ENCODE measurements at places on chromosomes 1 and 21.
A peak's percentile ranks its signal among the peaks of the same experiment; 100 is the strongest.

- no peak for DNase-seq
Observed at GRCh38 chr1:72227667-72228066, 54.7 kb downstream of the NEGR1 start.

DNA sequence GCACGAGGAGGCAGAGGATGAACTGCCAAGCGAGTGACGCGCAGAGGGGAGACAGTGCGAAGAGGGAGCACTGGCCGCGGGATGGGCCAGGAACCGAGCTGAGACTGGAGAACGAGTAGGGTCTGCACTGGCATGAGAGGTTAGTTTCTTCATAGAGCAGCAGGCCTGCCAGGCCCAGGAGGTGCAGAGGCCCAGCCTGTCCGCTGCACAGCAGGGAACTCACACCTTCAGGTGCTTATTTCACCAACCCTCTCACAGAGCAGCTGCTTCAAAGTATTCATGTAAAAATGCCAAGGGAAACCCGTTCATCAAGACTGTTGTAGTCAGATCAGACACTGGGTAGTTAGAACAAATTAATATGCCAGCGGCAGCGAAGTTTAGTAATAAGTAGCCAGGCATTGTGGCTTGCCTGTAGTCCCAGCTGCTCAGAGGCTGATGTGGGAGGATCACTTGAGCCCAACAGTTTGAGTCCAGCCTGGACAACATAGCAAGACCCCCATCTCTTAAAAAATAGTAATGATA lies 144.5 kb downstream of the SLC45A1 start:
- no peak for DNase-seq

DNA sequence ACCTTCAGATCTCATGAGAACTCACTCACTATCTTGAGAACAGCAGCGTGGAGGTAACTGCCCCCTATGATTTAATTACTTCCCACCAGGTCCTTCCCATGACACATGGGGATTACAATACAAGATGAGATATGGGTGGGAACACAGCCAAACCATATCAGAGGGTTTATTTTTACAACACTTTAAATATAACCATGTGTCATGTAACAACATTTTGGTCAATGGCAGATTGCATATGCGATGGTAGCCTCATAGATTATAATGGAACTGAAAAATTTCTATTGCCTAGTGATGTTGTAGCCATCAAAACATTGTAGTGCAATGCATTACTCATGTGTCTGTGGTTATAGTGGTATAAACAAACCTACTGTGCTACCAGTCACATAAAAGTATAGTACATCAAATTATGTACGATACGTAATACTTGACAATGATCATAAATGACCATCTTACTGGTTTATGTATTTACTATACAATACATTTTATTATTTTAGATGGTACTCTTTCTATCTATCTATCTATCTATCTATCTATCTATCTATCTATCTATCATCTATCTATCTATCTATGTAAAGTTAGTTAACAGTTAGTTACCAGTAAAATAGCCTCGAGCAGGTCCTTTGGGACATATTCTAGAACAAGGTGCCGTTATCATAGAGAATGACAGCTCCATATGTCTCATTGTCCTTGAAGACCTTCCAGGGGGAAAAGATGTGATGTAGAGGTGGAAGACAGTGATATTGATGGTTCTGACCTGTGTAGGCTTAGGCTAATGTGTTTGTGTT lies 12.6 kb upstream of the S100B start:
- no peak for DNase-seq

DNA sequence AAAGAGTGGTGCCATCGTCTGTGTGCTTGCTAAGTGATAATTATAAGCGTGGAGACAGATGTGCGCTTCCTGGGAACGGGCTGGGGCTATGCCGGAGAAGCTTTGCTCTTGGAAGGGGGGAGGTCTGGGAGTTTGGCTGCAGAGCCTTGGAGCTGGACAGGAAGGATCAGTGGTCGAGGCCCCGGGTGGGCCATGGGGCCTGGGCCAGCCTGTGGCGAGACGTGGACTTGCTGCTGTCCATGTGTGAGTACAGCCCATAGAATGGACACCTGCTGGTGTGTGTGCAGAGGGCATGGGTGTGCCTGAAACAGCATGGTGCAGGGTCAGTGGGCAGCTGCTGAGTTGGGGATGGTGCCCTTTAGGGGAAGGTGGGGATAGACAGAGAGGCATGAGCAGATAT lies 121.3 kb downstream of the PCBP3 start:
- DNase-seq, result no peak

GRCh38 chr1:226733304-226733703 lies 5.8 kb downstream of the ITPKB start:
- no peak for DNase-seq

GRCh38 chr1:169472738-169473137 lies 13.0 kb downstream of the SLC19A2 start:
- DNase-seq, result no peak

DNA sequence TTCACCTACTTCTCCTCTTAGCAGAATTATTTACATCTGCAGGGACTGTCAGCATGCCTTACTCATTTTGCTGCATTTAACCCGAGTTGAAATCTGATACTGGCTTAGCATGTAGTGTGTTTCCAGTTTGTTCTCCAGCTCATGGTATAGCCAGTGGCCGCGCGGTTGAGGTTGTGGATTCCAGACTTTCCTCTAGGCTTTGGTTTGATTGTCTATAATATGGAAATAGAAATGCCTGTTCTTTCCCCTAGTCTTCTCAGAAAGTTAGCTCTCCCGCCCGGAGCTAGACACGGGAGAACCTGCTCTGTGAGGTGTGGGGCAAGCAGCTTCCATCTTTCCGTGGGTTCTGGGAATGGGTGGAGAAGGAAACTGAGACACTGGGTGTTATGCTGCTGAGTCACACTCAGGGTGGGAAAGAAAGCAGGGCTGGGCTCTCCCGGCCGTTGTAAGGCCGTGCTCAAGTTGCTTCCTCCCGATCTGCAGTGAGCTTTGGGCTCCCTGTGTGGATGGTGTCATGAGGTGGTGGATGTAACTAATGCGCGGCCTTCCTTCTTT lies 206.8 kb upstream of the TMEM51 start:
- no peak for DNase-seq

GRCh38 chr1:203915811-203916210 lies 54.4 kb downstream of the SNRPE start:
- DNase-seq, result no peak

GRCh38 chr21:44089001-44089911 lies 17.9 kb upstream of the PWP2 start:
- DNase-seq, result no peak

GRCh38 chr1:89987159-89987819 lies 7.6 kb upstream of the ZNF326 start:
- DNase-seq, result peak; percentile 61

DNA sequence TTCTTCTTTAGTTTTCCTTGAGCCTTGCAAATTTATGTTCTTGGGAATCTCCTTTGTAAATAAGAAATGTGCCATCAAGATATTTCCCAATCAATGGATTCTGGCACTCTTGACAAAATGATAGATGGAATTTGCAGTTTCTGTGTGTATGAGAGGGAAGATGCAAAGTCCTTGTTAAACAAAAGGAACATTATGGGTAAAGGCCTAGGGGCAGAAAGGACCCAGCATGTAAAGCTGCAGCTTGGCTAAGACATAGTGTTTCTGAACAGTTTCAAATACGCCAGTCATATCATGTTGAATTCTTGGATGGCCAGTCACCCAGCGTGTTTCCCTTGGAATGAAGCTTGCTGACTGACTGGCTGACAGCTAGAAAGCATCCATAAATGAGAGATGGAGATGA lies 210.8 kb downstream of the NFIA start:
- DNase-seq, result no peak

GRCh38 chr21:31564439-31564838 lies 95.1 kb upstream of the SOD1 start:
- DNase-seq, result no peak

DNA sequence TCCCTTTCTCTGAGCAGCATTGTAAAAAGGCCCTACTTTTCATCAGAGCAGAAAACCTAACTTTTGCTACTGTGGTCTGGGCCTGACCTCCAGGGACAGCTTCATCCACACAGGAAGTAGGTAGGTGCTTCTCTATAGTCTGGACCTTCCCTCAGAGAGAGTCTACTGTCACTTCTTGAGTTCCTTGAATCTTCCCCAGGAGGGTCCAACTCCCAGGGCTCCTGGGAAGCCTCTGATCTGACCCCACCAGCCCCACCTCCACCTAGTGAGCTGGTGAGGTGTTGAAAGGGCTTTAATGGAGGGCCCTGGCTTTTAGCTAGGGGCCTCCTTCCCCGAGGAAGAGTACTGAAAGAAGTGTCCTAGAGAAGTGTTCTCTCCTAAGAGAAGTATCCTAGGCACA lies 2.7 kb upstream of the VANGL2 start:
- no peak for DNase-seq

DNA sequence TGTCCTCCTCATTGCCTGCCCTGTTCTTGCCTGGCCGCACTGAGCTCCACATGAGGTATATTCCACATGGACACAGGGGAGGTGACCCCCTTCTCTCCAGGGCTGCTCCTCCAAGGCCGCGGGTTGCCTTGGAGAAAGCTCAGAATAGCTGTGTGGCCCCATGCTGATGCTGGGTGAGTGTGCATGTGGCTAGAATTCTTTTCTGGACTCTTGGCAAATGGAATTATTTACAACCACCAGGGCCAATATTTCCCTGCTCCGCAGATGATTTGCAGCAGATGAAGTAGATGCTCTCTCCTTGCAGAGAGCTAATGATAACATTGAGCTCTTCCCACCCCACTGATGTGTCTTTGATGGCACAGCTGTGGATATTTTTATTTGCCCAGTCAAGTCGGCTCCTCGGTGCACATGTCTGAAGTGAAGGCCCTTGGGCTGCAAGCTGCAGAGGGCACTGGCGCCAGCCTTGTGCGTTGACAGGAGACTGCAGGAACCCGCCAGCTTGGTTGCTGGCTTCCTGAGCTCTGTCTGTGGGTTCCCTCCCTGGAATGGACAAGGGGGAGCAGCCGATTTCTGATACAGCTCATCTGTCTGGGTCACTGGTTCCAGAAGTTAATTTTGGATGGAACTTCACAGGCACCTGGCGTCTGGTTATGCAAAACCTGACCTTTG lies 404.7 kb upstream of the VAMP3 start:
- DNase-seq, result peak; percentile 77

GRCh38 chr1:13956393-13956792 lies 256.4 kb downstream of the PRDM2 start:
- DNase-seq, result no peak

- peak; percentile 20 for DNase-seq
Observed at GRCh38 chr1:23446661-23447310, 22.2 kb upstream of the TCEA3 start.

DNA sequence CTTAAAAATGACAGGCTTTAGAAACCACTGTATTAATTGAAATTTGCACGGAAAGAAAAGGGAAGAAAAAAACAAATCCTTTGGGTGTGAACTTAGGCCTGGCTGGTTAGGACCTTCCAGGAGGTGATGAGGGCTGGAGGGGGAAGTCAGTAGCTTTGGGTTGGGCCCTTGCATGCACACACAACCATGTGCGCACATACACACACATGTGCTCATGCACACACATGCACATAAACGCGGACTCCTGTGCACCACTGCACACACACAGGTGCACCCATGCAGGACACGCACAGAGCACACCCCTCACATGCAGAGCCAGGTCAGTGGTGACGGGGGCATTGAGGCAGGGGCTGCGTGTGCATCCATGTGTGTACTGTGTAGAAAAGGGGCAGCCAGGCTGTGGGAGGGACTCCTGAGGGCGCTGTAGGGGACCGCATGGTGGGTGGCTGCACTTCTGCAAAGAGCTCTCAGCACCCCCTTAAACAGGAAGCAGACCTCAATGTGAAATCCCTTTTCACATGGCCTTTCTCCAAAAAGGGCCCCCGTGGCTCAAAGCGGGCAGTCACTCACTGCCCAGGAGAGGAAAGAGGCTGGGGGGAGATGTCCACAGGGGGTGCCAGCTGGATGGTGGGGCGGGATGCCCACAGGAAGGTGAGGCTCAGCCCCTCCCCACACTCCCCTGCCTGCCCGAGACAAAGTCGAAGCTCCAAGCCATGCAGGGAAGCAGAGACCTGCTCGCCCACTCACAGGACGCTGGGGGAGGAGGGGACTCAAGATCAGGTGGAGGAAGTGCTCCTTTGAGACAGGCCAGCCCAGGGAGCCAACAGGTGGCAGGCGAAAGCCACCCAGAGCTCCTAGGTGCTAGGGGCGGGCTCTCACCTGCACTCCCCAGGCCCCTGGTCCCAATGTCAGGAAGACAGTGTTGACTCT lies 95.2 kb downstream of the ITPKB start:
- no peak for DNase-seq

DNA sequence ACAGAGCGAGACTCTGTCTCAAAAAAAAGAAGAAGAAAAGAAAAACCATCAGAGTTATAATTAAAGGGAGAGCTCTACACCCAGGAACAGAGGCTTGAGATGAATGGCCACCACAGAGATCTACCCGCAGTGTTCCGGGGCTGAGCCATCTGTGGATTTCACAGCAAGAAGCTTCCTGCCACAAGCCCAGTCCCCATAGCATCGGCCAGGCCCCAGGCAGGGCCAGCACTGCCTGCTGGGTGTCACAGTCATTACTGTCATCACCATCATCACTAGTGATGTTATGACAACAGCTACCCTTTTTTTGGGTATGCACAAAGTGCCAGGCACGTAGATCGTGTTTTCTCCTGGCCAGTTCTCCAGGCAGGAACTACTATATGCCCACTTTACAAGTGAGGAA lies 111.6 kb upstream of the VAMP3 start:
- DNase-seq, result no peak

- DNase-seq, result no peak
Observed at GRCh38 chr1:180923021-180923841, 10.5 kb downstream of the KIAA1614 start.

DNA sequence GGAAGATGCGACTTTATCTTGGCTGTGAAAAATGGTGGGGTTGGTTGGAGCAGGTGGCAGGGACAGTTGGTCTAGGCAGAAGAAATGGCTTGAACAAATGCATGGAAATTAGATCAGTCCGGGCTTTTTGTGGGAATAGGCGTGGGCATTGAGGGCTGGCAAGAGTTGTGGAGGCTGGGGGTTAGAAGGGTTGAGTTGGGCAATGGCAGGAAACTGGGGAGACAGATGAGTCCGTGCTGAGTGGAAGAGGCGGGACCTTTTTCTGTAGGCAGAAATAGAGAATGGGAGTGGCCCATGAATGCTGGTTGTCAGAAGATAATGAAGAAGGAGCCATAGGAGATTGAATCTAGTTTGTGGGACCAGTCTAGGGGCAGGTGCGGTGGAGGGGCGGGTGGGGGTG lies 6.9 kb downstream of the PDPN start:
- no peak for DNase-seq

- DNase-seq, result peak; percentile 61
Observed at GRCh38 chr1:48776393-48777218, at the start of gene BEND5. BEND5 (minus strand) TSS chr1:48776891; CDS start chr1:48776831, 60 bp downstream.

- no peak for DNase-seq
Observed at GRCh38 chr1:164999146-164999545, 357.4 kb downstream of the LMX1A start.

- peak; percentile 60 for DNase-seq
Observed at GRCh38 chr1:151542710-151543129, 2.6 kb downstream of the TUFT1 start.

DNA sequence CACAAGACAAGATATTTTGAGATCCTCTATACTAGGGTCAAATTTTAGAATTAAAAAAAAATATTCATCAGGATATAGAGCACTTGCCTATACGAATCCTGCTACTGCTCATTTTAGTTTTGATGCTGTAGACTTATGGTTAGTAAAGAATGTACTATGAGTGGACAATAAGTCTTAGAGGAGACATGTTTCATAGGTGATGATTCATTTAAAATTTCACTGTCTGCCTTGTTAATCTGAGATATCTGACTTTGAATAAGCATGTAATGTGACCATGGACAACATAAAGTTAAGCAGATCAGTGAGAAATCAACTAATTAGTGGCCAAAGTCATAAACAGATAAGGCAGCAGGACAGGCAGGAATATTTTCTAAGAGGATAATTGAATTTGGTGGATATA lies 106.8 kb upstream of the HP1BP3 start:
- DNase-seq, result no peak

- DNase-seq, result no peak
Observed at GRCh38 chr21:29349702-29350101, 51.0 kb downstream of the BACH1 start.

Measured in SHP77 (cell line).